ENCODE measurements at places on chromosomes 13 and 19. TPM values are rescaled to one million over a fixed set of nuclear protein-coding genes. Genes with fewer than 3 reads are reported as not detected.

Gene FGF14
- total RNA-seq = not detected

Gene SPTBN4
- 2.5 TPM for total RNA-seq

DNA sequence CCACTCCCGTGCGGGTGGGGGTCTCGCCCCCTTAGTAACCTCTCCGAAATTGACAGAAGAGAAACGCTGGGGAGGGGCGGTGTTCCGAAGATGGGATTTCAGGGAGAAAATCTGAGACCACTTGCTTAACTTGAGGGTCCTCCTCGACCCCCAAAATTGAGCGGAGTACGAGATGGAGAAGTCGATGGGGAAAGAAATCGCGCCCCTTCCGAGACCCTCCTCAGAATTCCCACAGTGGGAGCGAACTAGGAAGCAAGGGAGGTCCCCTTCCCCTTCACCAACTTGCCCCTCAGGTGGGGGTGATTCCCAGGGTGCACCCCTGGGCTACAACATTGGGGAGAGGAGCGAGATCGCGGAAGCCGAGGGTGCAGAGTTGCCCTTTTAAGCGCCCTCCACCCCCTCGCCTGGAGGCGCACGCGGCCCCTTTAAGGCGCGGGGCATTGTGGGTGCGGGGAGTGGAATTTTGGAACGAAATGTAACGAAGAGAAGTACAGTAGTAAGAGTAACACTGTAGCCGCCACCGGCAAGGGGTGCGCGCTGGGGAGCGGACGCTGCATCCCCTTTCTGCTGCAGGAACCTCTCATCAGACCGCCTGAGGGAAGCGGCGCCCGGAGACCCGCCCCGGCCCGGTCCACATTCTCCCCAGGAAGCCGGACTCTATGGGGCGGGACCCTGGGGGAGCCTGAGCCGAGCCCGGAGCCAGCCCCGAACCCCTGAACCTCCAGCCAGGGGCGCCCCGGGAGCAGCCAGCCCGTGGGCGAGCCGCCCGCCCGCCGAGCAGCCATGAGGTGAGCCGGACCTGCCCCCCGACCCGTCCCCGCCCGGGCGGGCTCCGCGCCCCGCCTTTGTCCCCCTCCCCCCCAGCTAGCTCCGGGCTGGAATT, at the start of gene VASP:
VASP (plus strand) TSS at position 491 of the 883 bp plus-strand sequence; CDS start at position 784, 293 bp downstream.
- H3K4me3 ChIP-seq = peak within 1 kb of the TSS; percentile 85
- H3K4me1 ChIP-seq = peaks cover 41% of the 10 kb centered on the region
- DNase-seq = peak; percentile 96
- H3K27me3 ChIP-seq = no peaks in the 10 kb centered on the region
- peak within 1 kb of the TSS; percentile 96 for H3K27ac ChIP-seq

DNA sequence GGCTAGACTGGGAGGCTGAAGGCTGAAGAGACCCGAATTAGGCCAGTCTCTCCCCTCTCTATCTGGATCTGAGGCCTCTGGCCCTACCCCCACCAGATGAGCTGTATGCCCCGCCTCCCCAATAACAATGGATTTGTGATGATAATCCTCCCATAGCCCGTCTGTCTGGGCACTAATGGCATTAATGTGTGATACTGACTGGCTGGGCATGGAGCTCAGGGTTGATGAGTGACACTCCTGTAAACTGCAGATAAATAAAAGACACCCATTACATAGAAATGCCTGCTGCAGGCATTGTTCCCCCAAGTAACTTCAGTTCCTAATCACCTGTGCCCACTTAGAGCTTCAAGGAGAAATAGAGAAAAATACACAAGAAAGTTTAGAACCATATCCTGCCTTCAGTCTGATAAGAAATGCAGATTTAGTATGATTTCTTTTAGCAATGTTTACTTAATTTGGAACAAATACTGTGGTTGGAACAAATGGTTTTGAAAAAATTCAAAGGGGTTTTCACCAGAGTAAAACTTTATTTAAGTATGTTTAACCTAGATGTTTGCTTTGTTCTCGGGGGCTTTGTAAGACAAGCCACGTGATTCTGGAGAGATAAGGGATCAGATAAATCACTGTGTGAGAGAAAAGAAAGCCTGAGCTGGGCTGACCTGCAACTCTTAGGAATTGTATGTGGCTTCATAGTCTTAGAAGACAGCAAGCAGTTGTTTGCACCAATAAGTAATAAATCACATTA, 60.3 kb downstream of the TNFRSF19 start:
- no peaks in the 10 kb centered on the region for H3K4me1 ChIP-seq
- no peak for DNase-seq
- H3K4me3 ChIP-seq = no peak overlapping the region
- no peak overlapping the region for H3K27ac ChIP-seq
- no peaks in the 10 kb centered on the region for H3K27me3 ChIP-seq

Gene APLP1
- 2.3 TPM for total RNA-seq
